Hematopoietic multipotent progenitor cell treated with erythropoietin and hydrocortisone succinate and interleukin-3 and kit ligand, for 8 days (in vitro differentiated cells): ENCODE measurements at places on chromosomes 16 and 17.

DNA sequence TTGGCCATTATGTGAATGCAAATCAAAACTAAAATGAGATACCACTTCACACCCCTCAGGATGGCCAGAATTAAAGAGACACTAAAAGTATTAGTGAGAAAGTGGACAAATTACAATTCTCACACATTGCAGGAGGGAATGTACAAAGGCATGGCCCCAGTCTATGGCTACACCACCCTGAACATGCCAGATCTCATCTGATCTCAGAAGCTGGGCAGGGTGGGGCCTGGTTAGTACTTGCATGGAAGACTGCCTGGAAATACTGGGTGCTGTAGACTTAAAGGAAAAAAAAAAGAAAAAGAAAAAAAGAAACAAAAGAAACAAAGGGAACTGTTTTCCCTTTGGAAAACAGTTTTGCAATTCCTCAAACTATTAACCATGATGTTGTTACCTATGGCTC is 97.0 kb upstream of the RBL2 start:
- no peak for DNase-seq

DNA sequence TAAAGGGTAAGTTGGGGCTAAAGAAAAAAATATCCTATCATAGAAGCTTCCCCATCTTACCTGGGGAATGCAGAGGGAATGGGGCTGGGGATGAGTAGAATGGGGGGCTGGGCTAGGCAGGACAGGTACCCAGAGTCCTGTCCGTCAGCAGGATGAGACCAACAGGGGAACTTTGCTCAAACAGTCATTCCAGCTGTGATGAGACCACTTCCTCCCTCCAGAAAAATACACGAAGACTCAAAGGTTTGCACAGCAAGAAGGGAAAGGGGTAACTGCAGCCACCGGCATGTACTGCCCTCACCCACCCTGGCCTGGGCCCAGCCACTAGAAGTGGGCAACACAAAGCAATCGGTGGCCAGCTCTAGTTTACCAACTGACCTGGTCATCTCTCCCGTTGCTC is 20.7 kb upstream of the SLC35B1 start:
- DNase-seq: no peak

GRCh38 chr16:24116989-24117388 is 139.1 kb upstream of the CACNG3 start:
- peak; percentile 56 for DNase-seq

- peak; percentile 58 for DNase-seq
These were observed 690 bp downstream of the NDE1 start for GRCh38 chr16:15650698-15651171.

GRCh38 chr16:1067629-1068028 is 4.9 kb upstream of the SSTR5 start:
- DNase-seq: no peak

DNA sequence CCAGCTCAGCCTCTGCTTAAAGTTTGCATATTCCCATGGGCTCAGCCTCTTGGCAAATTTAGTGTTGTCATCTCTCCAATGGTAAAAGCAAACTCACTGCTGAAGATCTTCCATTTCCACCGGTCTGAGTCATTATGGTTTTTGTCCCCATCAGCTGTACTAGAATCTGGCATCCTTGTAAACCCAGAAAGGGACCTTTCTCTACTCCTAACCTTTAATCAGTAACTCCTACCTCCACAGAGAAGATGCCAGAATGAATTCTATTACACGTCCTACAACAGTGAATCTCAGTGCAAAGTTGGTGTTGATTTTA is 45.8 kb downstream of the ZNF652 start:
- no peak for DNase-seq

- peak; percentile 53 for DNase-seq
These were observed 7.1 kb upstream of the TMC5 start for GRCh38 chr16:19410435-19411171.

DNA sequence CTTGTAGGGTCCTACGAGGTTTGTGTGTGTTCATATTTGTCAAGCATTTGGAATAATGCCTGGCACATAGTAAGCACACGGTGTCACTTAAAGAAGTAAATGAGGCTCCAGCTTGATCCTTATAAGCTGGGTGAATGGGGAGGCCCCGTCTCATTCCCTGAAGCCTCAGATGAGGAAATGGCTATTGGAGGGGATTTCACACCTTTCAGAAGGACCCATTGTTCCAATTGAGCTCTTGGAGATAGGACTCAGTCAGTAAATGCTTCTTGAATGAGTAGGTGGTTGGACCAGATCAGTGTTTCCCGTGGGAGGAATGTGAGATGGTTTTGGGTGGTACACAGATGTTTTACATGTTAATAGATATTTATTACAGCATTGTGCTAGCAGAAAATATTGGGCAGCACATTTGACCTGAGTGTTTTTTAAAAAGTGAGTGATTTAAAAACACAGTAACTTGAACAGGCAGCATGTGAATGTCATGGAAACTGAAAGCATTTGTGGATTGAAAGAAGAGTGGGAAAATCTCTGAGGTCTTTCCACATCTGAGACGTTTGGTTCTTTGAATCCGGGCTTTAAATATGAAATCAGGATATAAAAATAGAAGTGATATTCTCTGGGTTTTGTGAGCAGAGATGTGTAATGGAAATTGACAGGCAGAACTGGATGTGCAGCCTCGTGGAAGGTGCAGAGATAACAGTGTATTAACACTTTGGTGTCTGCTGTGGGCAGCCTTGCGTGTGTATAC is 36.4 kb upstream of the ARHGAP17 start:
- DNase-seq: no peak

DNA sequence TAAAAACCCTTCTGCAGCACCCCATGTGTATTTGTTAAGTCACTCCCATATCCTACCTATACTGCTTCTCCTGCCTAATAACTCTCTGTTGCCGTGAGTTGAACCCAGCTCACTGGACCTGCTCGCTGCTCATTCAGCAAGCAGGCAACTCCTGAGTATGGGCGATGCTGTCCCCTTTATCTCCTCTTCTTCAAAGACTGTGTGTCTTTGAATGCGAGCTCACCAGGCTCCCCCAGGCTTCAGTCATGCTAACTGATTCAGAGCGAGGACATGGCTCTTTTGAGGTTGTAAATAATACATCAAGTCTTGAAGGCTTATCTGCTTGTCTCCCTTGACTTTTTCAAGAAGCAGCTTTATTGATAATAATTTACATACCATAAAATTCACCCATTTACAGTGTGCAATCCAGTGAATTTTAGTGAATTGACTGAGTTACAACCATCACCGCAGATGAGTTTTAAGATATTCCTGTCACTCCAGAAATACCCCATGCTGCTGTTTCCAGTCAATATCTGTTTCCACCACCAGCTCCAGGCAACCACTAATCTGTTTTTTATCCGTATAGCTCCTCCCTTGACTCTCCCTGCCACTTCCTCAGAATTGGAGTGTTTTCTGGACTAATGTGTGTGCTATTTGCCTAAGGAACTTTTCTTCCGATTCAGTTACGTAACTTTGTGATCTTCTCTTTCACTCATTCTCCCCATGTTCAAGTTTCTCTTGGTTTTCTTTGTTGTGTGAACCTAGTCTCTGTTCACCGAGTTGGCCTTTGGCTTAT is 132.2 kb downstream of the SPECC1 start:
- DNase-seq: no peak

DNA sequence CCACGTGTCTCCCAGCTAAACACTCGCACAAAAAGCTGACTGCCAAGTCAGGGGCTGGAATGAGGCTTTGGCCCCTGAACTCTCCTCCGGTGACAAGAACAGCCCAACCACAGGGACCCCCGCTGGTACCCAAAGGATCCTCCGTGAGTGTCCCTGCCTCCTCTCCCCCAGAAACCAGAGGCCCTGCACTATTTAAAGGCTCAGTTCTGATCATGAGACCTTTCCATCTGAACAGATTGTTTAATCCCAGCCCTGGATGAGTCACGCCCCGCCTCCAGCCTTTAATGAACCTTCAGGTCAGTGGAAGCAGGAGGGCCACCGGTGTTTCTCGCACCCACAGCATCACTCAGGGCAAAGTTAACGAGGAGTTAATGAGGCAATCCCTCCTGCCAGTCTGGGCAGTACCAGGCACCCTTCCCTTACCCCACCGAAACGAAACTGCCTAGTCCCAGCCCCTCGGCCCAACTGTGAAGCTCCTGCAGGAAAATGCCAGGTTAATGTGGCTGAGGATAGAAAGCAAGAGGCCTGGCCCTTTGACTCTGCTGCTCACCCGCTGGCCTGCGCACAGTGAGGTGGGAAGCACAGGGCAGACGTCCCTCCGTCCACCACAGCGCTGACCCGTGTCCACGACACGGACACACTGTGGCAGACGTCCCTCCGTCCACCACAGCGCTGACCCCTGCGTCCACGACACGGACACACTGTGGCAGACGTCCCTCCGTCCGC is 32.4 kb downstream of the TIMM22 start:
- no peak for DNase-seq

GRCh38 chr16:58366247-58367031 is 25.8 kb upstream of the GINS3 start:
- peak; percentile 11 for DNase-seq

GRCh38 chr16:10114409-10114808 is 67.8 kb downstream of the GRIN2A start:
- no peak for DNase-seq

DNA sequence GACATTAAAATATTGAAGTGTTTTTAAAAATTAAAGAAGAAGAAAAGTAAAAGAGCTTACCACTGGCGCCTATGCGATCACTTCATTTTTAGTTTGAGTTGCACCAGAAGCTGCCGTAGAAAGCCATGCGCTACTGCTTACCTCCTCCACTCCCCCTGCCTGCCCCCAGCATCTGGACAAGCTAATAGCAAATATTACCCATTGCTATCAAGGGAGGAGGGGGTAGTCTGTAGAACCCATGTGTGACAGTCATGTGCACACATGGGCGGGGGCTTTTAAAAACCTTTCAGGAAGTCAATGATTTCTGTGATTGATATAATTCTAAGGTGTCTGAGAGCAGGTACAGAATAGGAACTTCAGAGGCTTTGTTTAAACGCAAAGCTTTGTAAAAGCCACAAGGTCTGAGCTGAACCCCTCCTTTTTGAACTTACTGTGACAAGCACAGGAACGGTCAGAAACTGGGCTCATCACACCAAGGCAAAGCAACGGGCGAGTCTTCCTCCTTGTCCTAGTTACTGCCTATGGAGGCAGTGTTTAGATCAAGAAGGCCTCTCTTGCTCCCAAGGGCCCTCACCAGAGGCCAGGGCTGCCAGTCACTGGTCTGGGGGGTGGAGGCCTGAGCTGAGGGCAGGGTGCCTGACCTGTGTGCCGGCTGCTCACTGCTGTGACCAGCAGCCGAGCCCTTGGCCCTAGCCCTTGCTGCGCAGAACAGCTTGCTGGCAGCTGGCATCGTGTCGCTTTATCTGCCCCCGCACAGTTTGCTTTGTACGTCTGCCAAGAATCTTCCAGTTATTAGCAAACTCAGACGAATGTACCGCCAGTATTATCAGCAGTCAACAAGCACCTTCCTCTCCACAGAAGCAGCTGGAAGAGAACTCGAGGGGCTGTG is 15.0 kb downstream of the GINS2 start:
- DNase-seq: peak; percentile 97

DNA sequence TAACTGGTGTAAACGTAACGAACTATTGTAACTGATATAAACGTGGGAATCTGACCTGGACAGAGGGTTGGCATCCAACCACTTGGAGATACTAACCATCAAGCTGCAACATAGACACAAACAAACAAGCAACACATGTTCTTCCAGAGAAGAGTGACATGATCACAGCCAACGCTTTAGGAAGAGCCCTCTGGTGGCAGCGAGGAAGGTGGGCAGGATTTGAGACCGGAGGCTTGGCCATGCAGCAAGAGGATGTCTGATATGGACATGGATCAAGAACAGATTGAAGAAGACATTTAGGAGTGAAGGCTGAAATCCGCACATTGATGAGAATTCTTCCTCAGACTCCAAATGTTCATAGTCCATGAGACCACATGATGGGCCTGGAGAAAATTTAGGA is 40.3 kb upstream of the TNRC6A start:
- peak; percentile 37 for DNase-seq

- no peak for DNase-seq
These were observed 14.7 kb downstream of the RABEP2 start for GRCh38 chr16:28910086-28911031.

DNA sequence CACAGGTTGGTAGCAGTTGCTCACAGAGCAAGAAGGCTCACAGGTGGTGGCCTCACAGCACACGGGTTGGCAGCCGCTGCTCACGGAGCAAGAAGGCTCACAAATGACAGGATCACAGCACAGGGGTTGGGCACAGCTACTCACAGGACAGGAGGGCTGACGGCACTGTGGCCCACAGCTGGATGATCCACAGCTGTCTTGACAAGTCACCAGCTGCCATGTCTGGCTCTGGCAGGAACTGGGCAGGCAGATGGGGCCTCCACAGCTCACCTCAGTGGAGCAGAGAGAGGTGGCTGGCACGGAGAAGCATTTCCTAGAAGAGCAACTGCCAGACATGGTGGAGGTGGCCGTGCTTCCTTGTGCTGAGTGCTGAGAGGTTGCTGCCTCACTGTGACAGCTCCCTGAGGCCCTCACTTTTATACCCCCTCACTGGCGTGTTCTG is at the start of gene KRTAP16-1:
KRTAP16-1 (minus strand) TSS at position 392 of the 442 bp plus-strand sequence; CDS start at position 336, 56 bp downstream.
- no peak for DNase-seq

DNA sequence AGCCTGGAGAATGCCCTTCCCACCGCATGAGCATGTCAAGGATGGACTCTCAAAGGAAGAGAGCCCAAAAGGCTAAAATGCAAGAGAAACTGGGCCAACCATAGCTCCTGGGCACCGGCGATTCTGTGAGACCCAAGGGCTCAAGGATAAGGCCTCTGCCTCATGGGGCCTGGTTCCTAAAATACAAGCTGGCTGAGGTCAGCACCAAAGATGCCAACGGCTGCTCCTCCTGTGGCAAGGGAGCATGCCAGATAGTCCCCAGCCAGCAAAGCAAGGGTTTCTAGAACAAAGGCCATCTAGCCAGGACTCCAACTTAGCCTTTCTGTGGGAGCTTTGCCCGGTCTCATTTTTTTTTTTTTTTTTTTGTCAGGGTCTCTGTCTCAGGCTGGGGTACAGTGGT is 20.1 kb downstream of the GPRC5B start:
- no peak for DNase-seq

GRCh38 chr17:83186751-83187421 is 107.5 kb downstream of the METRNL start:
- DNase-seq: no peak

DNA sequence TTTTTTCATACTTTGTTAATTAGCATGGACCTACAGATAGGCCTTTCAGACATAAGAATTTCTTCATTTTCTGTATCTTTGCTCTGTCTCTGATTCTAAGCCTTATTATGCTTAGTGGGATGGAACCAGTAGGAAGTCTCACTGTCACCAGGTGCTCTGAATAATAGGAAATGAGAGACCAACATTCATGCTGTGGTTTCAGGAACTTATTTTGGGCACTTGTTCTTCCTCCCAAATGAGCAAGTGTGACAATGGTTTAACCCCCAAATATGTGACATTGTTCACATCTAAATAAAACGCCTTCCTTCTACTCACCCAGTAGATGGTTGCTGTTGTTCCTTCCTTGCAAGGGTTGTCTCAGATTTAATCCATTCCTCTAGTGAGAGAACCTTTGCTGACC is 100.2 kb downstream of the SYCE1L start:
- no peak for DNase-seq

DNA sequence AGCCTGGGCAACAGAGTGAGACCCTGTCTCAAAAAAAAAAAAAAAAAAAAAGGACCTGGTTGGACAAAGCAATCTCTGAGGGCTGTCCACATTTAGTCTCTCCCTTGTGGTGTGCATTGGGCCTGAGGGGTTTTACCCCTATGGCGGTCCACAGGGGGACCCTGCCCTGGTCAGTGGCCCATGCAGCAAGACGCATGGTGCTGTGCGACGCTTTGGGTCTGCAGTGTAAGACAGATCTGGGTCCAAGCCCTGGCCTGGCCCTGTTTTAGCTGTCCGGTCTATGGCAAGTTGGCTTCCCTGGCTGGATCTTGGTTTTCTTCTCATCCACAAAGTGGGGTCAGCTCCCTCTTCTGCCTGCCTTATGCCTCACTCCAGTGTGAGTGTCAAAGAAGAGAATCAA is 123.2 kb upstream of the NLRP1 start:
- DNase-seq: no peak
